ENCODE measurements at places on chromosomes 1 and 21.

GRCh38 chr1:21641967-21642739 lies 27.0 kb downstream of the RAP1GAP start:
- no peak for DNase-seq

DNA sequence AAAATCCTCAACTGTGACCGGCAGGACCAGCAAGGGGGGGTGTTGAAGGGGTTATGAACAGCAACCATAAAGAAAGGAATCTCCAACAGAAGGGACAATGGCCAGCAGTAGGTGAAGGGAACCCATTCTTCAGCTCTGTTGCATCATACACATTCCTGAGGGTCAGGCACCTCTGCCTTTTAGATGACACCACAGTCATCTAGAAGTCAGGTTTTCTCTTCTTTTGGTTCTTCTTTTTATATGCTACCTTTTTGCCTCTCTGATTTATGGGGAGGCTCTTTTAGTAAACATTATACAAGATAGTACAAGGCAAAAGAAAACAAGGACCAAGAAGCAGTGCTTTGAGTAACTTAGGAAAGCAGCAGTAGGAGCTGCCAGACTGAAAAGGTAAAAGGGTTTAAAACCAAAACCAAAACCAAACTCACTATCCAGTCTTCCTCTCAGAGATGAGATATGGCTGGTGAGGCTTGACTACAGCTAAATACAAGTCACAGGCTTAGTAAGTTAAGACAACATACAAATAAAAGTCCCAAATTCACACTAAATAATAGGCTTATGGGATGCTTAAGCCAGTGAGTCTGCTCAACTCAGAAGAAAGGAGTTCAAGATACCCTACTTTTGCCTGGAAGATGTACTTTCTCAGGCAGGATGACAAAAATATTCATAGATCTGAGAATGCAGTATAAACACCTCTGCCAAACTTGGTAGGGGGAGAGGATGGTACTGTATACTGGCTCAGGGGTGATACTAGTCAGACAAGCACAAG lies 4.1 kb downstream of the TEX38 start:
- no peak for DNase-seq

DNA sequence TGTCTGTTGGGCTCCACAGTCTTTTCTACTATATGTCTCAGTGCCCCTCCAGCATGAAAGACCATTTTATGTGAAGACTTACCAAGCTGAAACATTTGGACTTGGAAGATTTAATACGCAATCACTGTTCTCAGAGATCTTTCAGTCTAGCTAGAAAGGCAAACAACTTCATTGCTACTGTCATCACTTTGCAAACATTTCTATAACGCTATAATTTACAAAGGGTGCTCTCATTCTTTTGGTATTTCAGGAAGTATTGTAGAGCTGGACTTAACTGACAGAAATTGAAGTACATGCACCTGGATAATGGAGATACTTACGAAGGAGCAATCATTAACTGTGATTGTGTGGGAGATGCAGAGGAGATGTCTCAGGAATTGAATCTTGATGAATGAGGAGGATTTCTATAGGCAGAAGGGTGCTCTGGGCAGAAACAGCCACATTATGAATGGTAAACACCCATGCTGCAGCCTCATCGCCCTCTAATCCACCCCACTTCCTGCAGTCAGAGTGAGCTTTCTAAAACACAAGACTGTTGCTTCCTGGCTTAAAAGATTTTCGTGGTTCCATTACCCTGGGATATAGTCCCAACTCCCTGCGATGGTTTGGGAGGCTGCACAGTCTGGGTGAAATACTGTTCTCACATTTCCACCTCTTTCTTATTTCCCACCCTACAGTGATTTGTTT lies 75.1 kb upstream of the GNG12 start:
- no peak for DNase-seq

- peak; percentile 10 for DNase-seq
Measured at GRCh38 chr1:166884040-166884642, 8.1 kb upstream of the TADA1 start.

DNA sequence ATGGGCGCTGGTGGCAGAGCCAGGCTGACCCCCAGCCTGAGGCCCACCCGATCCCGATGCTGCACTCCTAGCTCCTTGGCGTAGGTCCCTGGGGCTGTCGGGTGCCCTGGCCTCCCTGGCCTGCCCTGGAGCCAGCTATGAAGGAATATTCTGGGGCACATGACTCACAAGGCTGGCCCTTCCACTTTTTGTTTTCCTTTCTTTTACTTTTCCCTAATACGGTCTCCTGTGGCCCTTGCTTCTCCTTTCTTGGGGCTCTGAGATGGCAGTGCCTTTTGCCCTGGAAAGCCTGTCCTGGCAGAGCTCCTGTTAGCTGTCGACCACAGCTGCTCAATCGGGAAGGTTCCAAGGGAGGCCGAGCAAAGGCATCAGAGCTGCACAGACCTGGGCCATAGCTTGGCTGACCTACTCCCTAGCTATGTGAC lies 22.1 kb downstream of the ARHGEF10L start:
- no peak for DNase-seq

GRCh38 chr1:3697104-3697503 lies 44.8 kb downstream of the TP73 start:
- DNase-seq = no peak

- DNase-seq = no peak
Measured at GRCh38 chr1:235809688-235810397, 56.9 kb downstream of the LYST start.

- peak; percentile 74 for DNase-seq
Measured at GRCh38 chr1:62783736-62784508, at the start of gene ATG4C. ATG4C (plus strand) TSS chr1:62784132; CDS start chr1:62803787, 19,655 bp downstream.

GRCh38 chr1:74010206-74010605 lies 187.8 kb downstream of the LRRIQ3 start:
- DNase-seq = no peak

DNA sequence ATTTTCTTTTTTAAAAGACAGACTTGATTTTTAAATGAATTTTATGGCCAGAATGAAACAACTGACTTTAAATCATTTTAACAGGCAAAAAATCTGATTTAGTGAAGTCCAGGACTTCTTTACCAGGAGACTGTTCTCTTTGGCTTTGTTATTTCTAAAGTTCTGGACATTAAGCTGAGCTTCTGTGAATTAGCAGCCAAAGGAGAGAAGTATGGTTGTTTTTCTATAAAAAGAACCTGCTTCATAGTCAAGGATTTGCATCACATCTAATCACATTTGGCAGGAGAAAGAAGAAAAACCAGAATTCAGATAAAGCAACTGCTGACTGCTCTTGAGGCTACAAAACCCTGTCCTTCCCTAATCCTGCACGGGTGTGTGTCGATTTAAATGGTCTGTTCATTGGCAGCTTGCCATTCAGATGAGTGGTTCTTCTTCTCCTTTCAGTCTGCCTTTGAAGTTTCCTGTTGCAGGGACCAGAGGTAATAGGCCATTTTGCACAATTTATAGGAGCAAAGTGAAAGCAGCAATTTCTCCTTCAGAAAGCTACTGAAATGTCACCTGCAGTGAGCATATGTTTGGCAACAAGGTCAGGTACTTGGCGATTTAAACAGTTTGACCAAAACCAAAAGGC lies 215.4 kb downstream of the OLFM3 start:
- DNase-seq = no peak

- no peak for DNase-seq
Measured at GRCh38 chr1:89607586-89608318, 25.2 kb upstream of the LRRC8C start.

Data from stimulated activated CD4-positive, alpha-beta T cell treated with anti-CD3 and anti-CD28 coated beads, Interleukin-15, amount 100 ng/mL, for 1 hour (primary cell).